ENCODE measurements at places on chromosomes 7 and 10.

DNA sequence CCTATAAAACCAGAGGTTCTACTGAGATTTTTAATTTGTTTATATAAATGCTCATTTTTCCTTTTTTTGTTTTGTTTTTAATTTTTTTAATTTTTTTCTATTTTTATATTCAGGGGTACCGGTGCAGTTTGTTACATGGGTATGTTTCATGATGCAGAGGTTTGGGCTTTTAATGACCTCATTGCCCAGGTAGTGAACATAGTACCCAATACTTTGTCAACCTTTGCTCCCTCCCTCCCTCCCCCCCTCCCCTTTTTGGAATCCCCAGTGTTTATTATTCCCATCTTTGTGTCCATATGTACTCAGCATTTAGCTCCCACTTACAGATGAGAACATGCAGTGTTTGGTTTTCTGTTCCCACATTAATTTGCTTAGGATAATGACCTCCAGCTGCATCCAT, 94.4 kb upstream of the NEBL start:
- DNase-seq = no peak

DNA sequence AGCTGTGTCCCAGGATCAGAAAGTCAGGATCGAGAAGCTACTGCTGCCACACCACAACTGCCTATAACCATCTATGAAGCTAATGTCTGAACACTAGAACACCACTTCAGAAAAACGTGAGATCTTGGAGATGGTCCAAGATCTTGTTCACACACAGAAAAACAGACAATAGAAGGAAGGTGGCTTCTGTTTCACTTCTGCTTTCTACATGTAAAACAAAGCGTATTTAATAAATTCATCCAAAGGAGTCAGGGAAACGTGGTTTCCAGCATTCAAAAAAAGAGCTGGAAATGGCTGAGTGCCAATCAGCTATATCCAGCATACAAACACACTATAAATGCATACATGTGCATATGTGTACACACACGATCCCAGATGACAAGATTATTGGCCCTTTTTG, 70.2 kb upstream of the CCDC71L start:
- DNase-seq = no peak

DNA sequence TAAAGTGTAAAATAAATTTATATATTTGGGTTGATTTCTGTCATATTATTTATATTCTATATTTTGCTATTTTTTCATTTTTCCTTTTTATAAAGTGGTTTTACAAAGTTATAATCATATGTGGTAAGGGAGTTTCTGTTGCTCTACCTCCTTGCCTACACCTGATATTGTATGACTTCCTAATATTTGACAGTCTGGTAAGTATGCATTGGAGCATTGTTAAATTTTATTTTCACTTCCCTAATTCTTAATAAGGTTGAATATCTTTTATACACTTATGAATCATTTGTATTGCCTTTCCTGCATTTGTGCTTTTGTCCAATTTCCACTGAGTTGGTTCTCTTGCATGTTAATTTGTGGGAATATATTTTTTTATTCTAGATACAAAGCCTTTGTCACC, 492.4 kb downstream of the GRID1 start:
- no peak for DNase-seq

DNA sequence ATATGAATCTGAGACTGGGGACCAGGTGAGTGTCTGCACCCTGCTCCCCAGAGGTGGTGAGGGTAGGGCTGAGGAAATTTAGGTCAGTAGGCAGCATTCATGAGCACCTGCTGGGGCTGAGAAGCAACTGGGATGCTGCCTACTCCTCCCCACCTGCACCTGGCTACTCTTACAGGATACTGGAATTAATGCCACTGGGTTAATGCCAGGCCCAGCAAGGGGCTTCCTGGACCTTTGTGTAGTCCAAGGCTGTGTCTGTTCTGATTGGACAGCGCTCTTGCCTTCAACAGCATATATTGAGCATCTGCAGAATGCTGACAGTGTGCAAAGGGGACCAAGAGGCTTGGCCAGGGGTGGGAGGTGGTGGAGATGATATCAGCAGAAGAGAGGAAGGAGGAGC, 32.1 kb downstream of the ADCYAP1R1 start:
- DNase-seq = no peak

- no peak for DNase-seq
Observed at GRCh38 chr10:93999401-93999851, 5.7 kb downstream of the PLCE1 start.

DNA sequence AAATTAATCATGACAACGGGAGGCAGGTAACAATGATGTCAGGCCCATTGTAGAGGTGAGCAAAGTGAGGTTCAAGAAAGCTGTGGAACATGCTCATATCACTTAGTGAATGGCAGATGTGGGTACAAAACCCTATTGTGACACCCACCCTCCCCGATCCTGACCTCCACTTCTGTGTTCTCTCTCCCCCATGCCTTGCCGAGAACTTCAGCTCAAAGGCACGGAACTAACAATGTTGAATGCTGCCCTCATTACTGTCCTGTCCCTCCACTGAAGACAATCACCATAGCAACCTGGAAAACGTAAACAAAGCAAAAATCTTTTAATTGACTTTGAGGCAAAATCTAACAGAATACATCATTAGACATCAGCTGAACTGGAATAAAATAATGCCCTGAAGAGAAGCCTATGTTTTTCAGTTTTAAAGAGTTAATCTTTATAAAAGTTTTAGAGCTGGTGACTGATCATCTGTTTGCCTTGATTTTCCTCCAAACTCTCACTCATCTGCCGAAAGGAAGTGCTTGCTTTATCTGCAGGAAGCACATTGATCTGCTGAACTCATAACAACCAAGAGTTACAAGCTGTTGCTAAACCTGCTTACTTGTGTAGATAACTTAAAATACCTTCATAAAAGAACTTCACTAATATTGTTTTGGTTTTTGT, 133.6 kb downstream of the CUBN start:
- no peak for DNase-seq

GRCh38 chr10:112650588-112651030, 203.6 kb downstream of the VTI1A start:
- no peak for DNase-seq

- DNase-seq = no peak
Observed at GRCh38 chr7:55912748-55913158, 25.5 kb downstream of the ZNF713 start.

- no peak for DNase-seq
Observed at GRCh38 chr10:130220251-130221185, 84.3 kb downstream of the GLRX3 start.

GRCh38 chr10:80472234-80473095, 18.4 kb downstream of the TSPAN14 start:
- no peak for DNase-seq

DNA sequence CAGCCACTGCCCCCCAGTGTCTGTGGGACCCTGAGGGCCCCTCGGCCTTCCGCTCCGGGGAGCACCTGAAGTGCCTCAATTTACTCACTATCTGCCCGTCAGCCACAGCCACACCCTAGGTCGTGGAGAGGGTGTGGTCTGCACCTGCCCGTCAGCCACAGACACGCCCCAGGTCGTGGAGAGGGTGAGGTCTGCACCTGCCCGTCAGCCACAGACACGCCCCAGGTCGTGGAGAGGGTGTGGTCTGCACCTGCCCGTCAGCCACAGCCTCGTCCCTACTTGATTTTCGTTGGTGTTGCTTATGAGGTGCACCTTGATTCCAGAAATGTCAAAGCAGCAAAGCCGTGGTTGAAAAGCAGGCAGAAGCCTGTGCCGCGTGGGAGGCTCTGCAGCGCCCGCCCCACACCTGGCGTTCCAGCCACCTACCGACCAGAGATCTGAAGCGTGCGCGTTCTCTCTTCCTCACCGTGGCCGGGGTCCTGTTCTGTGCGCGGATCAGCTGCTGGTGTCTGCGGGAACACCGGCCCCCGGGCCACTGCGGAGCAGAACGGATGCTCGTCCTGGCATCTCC, 101.6 kb downstream of the DYNC2I1 start:
- no peak for DNase-seq

GRCh38 chr7:121624958-121625357, 228.8 kb upstream of the FAM3C start:
- DNase-seq = no peak

GRCh38 chr7:121530227-121531174, 134.4 kb upstream of the FAM3C start:
- DNase-seq = no peak

DNA sequence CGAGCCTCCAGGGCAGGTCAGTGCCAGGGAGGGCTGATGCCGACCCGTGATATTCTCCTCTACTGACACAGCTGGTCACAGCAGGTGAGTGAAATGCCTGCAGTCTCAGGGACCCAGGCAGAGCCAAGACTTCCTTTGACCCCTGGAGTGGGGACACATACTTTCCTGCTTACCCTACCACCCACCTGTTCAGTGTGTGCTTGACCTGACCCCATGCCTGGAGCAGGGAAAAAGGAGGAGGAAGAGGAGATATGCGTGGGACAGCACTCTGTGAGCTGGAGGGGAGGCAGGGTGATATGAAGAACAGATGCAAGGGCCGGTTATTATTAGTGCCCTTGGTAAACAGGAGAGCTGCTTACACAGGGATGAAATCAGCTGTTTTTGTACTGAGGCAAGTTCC, 40.8 kb upstream of the WIPF3 start:
- no peak for DNase-seq

DNA sequence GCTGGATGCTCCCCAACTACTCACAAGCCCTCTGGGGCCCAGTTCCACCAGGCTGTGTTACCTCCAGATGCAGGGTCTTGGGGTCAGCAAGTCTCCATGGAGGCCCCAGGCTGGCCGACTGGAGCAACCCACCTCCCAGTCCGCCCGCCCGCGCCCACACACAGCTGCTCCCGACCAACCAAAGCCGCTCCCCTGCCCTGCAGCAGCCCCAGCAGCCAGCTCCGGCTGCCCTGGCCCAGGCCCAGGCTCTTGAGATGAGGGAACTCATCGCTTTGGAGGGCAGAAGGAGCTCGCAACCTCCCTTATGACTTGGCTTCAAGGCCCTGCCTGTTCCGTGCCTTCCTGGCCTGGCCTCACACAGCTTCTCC, 47.2 kb downstream of the LRRC20 start:
- DNase-seq = no peak

- no peak for DNase-seq
Observed at GRCh38 chr10:19499291-19499770, 316.9 kb upstream of the PLXDC2 start.

DNA sequence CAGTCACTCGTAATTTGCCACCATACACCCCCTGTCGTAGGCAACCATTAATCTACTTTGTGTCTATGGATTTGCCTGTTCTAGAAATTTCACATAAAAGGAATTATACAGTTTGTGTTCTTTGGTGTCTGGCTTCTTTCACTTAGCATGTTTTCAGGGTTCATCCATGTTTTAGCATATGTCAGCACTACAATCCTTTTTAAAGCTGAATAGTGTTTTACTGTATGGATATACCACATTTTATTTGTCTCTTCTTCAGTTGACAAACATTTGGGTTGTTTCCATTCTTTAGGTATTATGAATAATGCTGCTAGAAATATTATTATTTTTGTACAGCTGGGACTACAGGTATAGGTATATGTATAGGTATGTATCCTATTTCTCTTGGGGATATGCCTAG, 17.4 kb upstream of the SVIL start:
- DNase-seq = no peak

DNA sequence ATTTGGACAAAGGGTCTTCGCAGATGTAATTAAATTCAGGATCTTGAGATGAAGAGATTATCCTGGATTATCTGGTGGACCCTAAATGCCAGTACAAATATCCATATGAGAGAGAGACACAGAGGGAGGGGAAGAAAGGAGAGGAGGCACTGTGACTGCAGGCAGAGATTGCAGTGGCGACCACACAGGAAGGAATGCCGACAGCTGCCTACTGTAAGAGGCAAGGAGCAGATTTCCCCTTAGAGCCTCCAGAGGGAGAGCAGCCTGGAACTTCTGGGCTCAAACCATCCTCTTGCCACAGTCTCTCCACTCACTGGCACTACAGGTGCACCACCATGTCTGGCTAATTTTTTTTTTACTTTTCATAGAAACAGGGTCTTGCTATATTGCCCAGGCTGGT, 152.3 kb downstream of the SDK1 start:
- no peak for DNase-seq

- DNase-seq = no peak
Observed at GRCh38 chr7:144508702-144509101, 105.2 kb upstream of the NOBOX start.

- no peak for DNase-seq
Observed at GRCh38 chr7:103480771-103481170, 34.8 kb upstream of the SLC26A5 start.

DNA sequence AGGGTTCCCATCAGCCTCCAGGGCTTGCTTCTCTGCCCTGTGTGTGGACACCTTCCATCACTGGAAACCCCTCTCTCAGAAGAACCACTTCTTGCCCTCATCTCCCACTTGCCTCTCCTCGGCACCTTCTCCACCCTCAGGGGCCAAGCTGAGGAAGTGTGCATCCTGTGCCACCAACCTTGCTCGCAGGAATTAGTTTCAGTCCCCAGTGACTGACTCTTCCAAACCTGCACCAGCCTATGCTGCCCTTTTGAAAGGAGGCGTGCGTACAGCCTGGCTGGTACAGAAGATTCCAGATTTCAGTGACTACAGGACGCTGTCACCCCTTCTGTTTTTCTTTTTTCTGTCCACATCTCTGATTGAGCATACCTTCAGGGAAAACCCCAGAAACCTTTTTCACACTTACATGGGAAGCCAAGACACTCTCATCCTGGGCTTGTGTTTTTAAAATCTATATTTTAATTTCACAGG, 67.1 kb downstream of the IKZF1 start:
- no peak for DNase-seq

- DNase-seq = no peak
Observed at GRCh38 chr10:133199992-133200611, 29.9 kb upstream of the UTF1 start.

DNA sequence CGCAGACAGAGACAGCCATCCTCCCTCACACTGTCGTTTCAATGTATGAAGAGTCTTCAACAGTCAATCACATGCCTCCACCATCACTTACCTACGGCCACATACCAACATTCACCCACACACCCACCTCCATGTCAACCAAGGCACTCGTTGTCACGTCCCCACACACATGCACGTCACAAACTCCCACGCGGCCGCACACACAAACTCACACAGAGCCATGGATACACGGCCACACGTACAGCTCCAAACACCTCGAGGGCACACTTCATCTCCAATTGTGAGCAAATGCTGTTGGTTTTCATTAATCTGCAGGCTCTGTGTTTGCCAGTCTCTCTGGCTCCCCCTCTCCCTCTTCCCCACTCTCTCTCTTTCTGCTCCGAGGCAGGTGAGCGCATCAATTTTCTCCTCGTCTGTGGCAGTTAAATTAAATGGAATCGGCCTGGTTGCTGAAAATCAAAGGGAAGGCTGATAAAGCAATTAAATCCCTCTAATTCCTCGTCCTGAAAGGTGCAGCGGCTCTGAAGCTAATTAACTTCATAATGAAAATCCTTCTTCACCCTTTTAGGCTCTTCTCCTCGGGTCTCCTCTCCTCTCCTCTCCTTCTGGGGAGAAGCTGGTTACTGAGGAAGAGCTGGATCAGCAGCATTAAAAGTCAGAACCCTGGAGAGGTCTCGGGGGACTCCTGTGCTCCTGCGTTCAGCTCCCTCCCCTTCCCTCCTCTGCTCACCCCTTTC, 53.8 kb upstream of the SLF2 start:
- no peak for DNase-seq

DNA sequence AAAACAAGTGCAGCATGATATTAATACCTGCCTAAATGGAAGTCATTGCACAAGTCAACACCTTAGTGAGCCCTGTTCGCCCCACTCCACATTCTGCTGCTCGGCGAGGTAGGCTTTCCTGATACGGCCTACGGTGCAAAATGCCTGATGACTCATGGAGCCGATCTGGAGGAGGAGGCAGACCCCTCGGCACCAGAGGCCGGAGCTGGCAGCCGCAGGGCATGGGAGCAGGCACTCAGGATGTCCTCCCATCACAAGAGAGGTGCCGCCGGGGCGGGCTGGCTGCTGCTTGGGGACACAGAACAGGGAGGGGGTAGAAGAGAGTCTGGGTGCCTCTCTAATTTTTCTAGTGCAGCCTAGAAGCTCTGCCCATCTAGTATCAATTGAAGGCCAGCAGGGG, 418.5 kb upstream of the MGMT start:
- no peak for DNase-seq

Data from hypothalamus (tissue), 51 donors.